ENCODE measurements at places on chromosomes 11 and 22. TPM values are rescaled to one million over a fixed set of nuclear protein-coding genes. Genes with fewer than 3 reads are reported as not detected.

RAC2 gene
- polyA plus RNA-seq = 783 TPM

MYO18B gene
- not detected for polyA plus RNA-seq

KCNA4 gene
- not detected for polyA plus RNA-seq

OR52I1 gene
- polyA plus RNA-seq = not detected

TMEM80 gene
- 40.3 TPM for polyA plus RNA-seq

KRTAP5-10 gene
- polyA plus RNA-seq = not detected

DCPS gene
- 40.0 TPM for polyA plus RNA-seq

MRGPRX3 gene
- not detected for polyA plus RNA-seq

DGAT2 gene
- 14.6 TPM for polyA plus RNA-seq

TMEM258 gene
- 189 TPM for polyA plus RNA-seq

MMP12 gene
- polyA plus RNA-seq = not detected

IL18 gene
- 1.6 TPM for polyA plus RNA-seq

LGALS12 gene
- 0.19 TPM for polyA plus RNA-seq

SSH3 gene
- polyA plus RNA-seq = not detected

SUN2 gene
- 221 TPM for polyA plus RNA-seq

JAM3 gene
- polyA plus RNA-seq = 10.6 TPM

EMID1 gene
- not detected for polyA plus RNA-seq
